GM23248 (cell line): ENCODE measurements at places on chromosomes 3 and 15.
A peak's percentile ranks its signal among the peaks of the same experiment; 100 is the strongest.

DNA sequence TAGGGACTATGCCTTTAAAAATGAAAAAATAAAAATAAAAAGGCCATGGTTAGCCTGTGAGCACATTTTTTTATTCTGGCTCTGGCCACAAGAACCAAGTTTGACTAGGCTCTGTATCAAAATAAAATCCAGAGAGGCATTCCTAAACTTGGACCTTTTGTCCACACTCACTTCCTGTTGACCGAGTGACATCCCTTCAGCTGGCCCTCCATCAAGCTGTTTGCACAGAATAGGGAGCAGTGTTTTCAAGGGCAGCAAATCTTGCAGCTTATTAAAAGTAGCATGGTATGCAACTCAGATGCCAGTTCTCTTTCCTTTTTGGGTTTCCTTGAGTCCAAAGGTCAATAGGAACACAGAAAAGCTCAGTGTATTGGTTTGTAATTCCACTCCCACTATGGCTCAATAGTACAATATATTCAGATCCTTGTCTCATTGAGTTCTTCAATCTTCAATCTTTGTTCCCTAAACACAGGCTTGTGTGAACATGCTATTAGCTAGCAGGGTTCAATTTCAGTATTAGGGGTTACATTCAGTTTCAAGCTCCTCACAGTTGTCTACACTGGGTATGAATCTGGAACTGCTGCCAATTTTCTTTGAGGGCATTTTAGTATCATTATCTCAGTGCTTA is 244.5 kb downstream of the RBMS3 start:
- no peak overlapping the region for H3K4me3 ChIP-seq
- H3K27me3 ChIP-seq: no peaks in the 10 kb centered on the region
- DNase-seq: peak; percentile 57
- peak overlapping the region; percentile 2; the same call in 1 of the 2 replicates for H3K27ac ChIP-seq
- H3K36me3 ChIP-seq: no peaks in the 10 kb centered on the region

DNA sequence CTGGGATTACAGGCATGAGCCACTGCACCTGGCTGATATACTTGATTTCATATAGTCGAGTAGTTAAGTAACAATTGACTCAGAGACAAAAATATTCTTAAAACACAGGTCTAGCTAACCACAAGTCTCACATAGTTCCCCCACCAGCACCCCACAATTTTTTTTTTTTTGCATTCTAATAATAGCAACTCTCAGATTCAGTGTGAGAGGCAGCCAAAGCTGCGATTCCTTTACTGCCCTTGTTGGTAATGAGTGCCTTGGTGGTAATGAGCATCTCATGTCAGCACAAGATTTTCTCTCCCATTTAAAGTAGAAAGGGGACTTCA is 72.5 kb downstream of the WWTR1 start:
- H3K36me3 ChIP-seq: no peaks in the 10 kb centered on the region
- H3K27ac ChIP-seq: no peak overlapping the region
- DNase-seq: no peak
- H3K4me1 ChIP-seq: peaks cover 85% of the 10 kb centered on the region
- H3K27me3 ChIP-seq: no peaks in the 10 kb centered on the region
- no peak overlapping the region for H3K4me3 ChIP-seq

DNA sequence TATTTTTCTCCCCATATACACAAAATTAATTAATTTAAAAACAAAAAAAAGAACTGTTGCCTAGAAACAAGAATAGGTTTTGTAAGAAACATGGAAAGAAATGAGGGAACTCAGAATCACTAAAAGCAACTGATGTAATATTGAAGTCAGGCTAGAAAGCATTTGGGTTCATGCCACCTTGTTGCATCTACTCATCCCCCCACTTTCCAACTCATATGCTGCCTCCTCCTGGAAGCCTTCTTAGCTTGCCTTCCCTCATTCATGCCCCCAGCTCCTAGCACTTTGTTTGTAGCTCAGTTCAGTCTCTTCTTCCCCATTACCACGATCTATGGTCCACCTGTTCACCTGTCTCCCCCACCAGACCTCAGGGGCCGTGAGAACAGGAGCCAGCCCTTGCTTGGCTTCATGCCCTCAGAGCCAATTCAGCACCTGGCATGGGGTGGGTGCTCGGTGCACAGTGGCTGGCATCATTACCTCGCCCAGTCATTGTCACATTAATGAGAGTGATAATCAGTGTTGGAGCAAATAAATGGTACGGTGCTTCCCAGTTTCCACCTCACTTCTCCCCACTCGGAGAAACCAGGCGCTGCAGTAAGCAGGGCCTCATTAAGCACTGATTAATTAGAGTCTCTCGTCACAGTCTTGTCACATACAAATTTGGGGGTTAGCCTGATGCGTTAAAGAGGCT is 62.4 kb upstream of the SLC6A1 start:
- H3K27me3 ChIP-seq: peaks cover 18% of the 10 kb centered on the region
- no peak overlapping the region for H3K4me3 ChIP-seq
- H3K27ac ChIP-seq: no peak overlapping the region

DNA sequence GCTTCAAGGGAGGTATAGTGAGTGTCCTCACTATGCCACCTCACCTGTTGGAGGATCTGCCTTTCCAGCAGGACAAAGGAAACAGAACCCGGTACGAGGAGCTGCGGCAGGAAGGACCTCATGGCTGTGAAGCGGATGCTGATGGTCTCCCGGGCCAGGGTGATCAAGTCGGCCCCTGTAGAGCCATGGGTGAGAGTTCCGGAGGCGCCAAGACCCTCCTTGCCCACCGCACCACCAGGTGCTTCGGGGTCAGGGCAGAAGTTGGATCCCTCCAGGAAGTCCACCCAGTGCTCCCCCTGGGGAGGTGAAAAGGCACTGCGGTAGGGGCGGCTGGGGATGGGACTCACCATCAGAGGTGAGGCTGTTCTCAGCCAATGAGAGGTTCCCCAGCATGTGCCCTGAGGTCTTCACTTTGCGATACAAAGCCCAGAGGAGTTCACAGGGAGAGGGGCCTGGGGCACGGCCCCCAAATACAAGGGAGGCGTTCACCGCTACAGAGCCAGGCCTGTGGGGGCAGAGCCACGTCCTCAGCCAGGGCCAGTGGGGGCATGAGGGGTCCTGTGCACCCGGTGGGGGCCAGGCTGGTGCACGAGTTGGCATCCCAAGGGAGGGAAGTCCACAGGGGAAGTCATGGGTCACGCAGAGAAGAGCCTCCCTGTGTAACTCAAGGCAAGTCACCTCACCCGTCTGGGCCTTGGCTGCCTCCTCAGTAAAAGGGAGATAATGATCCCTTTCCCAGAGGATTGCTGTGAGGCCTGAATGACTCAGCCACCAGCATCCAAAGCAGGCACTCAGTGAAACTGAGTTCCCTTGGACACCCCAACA is 27.7 kb downstream of the C15orf39 start:
- H3K4me3 ChIP-seq: no peak overlapping the region
- H3K27me3 ChIP-seq: peaks cover 28% of the 10 kb centered on the region
- peak; percentile 51 for DNase-seq
- no peaks in the 10 kb centered on the region for H3K36me3 ChIP-seq
- H3K4me1 ChIP-seq: no peaks in the 10 kb centered on the region

GRCh38 chr3:50287262-50287661 is 5.0 kb downstream of the IFRD2 start:
- H3K4me3 ChIP-seq: no peak overlapping the region
- no peak for DNase-seq
- no peaks in the 10 kb centered on the region; the same call in 1 of the 2 replicates for H3K4me1 ChIP-seq
- H3K27ac ChIP-seq: no peak overlapping the region
- H3K27me3 ChIP-seq: no peaks in the 10 kb centered on the region

DNA sequence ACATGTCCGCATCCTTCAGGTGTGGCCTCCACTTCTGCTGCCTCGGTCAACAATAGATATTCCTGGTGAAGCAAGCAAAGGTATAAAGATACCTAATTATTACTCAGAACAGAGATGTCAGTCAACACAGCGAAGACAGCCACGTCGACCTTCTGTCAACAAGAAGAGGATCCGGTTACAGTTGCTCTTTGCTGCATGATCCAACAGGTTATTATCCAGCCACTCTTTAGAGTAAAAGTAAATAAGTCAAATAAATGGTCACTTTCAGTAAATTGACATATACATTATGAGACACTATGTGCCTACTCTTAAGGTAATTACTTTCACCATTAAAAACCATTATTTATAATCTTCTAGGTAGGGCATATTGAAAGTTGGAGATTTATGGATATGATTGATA is 356.8 kb upstream of the ATP11B start:
- H3K27ac ChIP-seq: no peak overlapping the region
- DNase-seq: no peak
- H3K4me3 ChIP-seq: no peak overlapping the region
- H3K27me3 ChIP-seq: no peaks in the 10 kb centered on the region
- no peaks in the 10 kb centered on the region for H3K36me3 ChIP-seq

DNA sequence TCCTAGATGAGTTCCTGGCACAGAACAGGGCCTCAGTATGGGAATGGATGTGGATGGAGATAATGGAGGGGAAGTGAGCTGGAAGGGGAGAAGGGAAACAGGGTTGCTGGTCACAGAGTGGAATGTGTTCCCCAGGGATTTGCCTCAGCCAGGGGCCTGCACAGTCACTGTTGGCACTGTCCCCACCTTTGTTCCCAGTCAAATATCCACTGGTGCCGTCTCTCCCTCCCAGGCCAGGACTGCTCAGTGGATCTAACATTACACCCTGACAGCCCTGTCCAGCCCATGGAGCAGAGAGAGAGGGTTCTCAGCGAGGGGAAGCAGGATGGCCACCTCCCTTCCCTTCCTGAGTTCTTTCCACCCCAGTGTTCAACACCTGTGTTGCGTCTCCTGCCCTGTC is 1.5 kb upstream of the PPP1R2 start:
- H3K36me3 ChIP-seq: no peaks in the 10 kb centered on the region
- no peaks in the 10 kb centered on the region for H3K27me3 ChIP-seq
- no peak overlapping the region for H3K27ac ChIP-seq
- H3K4me3 ChIP-seq: no peak overlapping the region
- DNase-seq: no peak
- H3K4me1 ChIP-seq: peaks cover 28% of the 10 kb centered on the region
